ENCODE measurements at places on chromosomes 2 and 18. TPM values are rescaled to one million over a fixed set of nuclear protein-coding genes. Genes with fewer than 3 reads are reported as not detected.

STAT4 gene
- total RNA-seq = 0.63 TPM

CDH2 gene
- total RNA-seq = 53.8 TPM

GAD1 gene
- 0.34 TPM for total RNA-seq

CD8B2 gene
- total RNA-seq = not detected

COX7A2L gene
- 91.7 TPM for total RNA-seq

SLC4A3 gene
- total RNA-seq = 7.4 TPM

SRD5A2 gene
- not detected for total RNA-seq

CXCR1 gene
- not detected for total RNA-seq

NCKAP5 gene
- total RNA-seq = 0.46 TPM

ZC3H8 gene
- 7.1 TPM for total RNA-seq

BCL11A gene
- 59.3 TPM for total RNA-seq

Data from H1 (cell line).